ENCODE measurements at places on chromosomes 4 and X.

GRCh38 chrX:28487818-28488217, 99.4 kb upstream of the IL1RAPL1 start:
- DNase-seq, result no peak

DNA sequence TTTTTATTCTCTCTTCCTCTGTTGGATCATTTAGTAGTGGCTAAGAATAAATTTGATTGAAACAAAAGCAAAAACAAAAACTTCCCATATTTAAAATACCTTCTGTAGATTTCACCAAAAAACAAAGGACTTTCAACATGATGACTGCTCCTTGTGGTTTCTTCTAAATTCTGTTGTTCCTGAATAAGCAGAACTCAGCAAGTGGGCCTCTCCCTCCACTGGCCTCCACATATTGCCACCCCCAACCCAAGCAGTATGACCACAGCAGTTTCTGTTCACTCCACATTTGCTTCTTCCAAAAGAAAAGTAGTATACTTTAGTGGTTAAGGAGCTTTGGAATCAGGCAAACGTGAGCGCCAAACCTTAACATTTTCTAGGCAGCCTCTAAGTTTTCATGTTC, 114.7 kb downstream of the COX18 start:
- DNase-seq, result no peak

GRCh38 chr4:87026800-87027495, 92.1 kb downstream of the AFF1 start:
- no peak for DNase-seq

DNA sequence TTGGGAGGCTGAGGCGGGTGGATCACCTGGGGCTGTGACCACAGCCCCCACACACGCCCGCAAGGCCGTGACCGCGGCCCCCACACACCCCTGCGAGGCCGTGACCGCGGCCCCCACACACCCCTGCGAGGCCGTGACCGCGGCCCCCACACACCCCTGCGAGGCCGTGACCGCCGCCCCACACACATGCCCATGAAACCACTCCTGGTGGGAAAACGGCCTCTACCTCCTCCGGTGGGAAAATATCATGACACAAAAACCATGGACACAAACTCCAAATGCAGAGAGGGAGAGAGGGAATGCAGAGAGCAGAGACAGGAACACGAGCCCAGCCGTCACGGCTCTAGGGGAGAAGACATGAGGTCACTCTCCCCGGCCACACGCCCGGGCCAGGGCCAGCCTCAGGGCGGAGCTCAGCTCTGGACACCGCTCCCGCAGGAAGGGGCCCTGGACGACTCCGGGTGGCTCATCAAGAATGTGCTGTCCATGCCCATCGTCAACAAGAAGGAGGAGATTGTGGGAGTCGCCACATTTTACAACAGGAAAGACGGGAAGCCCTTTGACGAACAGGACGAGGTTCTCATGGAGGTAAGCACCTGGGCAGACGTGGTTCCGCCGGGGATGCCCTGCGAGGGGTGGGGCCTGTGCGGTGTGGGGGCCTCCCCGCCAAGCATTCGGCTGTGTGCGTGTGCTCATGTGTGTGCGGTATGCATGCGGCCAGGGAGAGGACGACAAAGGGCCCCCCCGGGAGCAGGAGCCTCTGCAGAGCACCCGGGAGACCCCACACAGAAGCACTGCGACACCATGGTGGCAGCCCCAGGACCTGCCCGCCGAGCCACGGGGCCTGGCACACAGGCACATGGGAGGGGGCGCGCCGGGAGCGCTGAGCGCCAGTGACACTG, 17.4 kb downstream of the ATP5ME start:
- DNase-seq, result no peak

DNA sequence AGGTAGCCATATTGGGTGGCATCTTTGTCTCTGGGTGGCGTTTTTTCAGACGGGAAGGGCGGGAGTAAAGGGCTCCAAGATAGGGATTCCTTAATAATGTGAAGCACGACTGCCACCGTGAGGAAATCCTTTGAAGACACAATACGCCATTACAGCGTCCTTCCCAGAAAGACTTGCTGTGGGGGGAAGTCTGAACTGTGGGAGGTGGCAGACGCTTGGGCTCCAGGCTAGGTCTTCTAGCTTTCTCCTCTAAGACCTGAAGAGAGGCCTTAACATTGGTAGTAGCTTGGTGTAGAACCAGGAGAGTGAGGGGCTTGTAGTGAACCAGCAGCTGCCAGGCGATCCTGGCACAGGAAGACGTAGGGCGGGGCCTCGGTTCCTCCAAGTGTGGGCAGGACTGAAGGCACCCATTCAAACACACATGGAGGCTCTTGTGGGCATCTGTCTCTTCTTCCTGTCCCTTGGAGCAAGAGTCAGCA, 197.3 kb downstream of the OR13H1 start:
- no peak for DNase-seq

DNA sequence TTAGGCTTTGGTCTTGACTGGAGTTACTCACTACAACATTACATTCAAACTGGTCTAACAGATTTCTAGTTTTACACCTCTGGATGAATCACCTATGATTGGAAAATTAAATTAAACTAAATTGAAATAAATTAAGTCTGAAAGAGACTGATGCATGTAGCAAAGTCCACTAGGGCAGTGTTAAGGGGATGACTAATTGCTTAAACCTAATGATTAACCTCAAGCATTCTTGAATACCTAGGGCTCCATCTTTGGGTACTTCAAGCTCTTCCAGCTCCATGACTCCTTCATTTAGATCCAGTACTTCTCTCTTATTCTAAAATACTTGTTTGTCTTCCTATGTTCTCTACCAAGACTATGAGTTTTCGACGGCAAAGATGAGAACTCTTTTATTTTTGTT, 86.8 kb downstream of the SH2D1A start:
- DNase-seq, result no peak

DNA sequence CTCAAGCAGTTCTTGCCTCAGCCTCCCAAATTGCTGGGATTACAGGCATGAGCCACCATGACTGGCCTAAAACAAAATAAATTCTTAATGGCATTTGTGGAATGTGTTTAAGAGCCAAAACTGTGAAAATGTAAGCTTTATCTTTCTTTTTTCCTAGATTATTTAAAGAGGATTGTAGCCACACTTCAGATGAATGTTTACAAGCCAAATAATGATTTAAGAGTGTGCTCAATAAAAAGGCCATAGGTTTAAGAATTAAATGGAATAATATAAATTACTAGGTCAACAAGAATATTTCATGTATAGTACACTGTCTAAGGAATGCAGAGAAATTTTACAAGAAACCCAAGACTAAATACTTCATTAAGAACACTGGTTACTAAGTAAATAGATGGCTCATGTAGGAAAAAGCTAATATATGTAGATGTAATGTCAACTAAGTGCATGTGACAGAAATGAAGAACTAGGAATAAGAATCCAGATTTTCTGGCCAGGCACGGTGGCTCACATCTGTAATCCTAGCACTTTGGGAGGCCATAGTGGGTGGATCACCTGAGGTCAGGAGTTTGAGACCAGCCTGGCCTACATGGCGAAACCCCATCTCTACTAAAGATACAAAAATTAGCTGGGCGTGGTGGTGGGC, 21.3 kb upstream of the UGDH start:
- peak; percentile 69 for DNase-seq

DNA sequence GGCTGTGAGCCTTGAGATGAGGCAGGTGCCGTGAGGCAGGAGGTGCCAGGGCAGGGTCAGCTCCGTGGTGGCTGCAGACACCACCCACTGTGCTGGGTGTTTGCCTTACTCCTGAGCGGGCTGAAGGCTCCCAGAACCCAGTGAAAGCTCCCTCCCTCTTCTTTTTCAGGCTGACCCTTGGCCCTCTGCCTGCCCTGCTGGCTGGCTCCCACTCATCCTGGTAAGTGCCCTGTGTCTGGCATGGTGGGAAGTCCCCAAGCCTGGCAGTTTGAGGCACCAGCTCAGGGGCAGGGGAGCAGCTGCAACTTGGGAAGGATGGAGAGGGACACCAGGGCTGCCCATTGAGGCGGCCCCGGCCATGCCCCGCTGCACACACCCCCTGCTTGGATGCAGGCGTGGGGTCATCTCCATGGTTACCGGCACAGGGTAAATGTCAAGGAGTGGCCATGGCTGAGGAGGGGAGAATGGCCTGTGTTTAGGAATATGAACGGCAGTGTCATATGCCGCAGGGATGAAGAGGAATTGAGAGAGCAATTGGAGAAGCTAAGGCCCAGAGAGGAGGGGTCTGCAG, 16.8 kb downstream of the SH3BP2 start:
- DNase-seq, result no peak

GRCh38 chr4:41258783-41259182, 2.1 kb downstream of the UCHL1 start:
- DNase-seq, result peak; percentile 64

GRCh38 chr4:176971576-176972115, 178.9 kb upstream of the VEGFC start:
- DNase-seq, result no peak

DNA sequence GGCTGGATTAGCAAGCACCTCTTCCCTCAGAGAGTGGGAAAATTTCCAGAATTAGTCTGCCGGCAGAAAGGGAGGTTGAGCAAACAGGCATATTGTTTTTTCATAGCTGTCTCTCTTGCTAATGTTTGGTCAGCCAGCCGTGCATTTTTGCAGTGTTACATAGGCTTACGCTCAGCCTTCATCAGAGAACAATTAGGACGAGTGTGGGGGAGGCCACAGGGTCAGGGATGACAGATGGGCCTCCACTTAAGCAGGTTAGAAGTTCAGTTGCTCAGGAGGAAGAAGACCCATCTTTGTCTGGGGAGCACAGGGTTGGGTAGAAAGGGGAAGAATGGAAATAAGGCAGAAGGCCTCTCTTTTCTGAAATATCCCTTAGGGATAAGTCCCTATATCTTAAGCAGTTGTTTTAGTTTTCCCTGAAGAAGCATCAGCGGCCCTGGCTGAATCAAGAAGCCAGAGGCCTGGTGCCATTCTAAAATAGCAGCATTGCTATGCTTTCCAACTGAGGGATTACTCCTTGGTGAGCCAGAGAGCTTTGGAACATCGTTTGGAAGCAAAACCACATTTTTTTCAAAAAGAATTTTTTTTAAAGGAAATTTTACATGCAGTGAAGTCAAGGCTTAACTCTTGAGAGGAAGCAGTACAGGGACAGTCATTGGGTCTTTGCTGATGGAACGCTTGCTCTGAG, 118.8 kb downstream of the SMIM20 start:
- peak; percentile 91 for DNase-seq

DNA sequence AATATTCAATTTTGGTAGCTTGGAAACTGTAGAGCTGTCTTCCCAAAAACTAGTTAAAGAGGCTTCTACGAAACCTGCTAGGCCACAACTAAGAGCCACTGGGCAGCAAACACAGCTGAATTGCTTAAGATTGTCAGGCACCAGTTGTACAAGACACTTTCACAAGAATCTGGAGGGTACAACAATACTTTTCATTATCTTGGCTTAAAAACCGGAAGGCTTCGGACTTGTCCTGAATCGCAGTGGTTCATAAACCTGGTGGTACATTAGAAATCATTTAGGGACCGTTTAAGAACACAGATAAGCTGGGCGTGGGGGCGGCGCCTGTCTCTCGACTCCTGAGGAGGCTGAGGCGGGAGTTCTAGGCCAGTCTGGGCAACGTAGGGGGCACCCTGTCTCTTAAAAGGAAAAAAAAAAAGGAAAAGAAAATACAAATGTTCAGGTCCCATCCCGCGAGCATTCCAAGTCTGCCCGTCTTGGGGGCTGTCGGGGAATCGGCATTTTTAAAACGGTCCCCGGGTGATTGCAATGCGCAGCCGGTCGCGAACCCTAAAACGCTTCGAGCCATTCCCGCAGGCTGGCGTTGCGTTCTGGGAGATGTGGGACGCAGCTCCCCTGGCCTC, 763 bp downstream of the PYURF start:
- DNase-seq, result peak; percentile 36

DNA sequence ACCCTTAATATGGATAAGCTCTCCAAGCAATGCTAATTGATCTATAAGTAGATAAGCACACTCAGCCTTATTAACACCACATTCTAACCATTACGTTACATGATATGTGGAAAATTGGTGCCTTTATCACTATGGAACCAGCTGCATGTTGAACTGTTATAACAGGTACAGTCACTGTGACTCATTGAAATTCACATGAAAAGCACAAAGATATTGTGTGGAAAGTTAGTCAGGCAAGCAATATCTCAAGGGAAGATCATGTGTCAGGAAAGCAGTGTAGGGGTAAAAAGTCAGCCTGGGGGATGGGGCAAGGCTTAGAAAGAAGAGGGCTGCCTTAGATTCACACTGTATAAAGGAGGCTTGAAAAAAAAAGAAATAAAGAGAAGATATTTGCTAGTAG, 313.7 kb upstream of the SMIM31 start:
- DNase-seq, result no peak

GRCh38 chr4:36692586-36692985, 411.2 kb downstream of the DTHD1 start:
- DNase-seq, result no peak

GRCh38 chrX:54540289-54540688, 10.3 kb downstream of the GNL3L start:
- DNase-seq, result peak; percentile 79

- peak; percentile 2 for DNase-seq
These were observed 7.9 kb downstream of the TRPC3 start for GRCh38 chr4:121943941-121944340.

GRCh38 chr4:107826421-107826980, 1.8 kb downstream of the SGMS2 start:
- no peak for DNase-seq

DNA sequence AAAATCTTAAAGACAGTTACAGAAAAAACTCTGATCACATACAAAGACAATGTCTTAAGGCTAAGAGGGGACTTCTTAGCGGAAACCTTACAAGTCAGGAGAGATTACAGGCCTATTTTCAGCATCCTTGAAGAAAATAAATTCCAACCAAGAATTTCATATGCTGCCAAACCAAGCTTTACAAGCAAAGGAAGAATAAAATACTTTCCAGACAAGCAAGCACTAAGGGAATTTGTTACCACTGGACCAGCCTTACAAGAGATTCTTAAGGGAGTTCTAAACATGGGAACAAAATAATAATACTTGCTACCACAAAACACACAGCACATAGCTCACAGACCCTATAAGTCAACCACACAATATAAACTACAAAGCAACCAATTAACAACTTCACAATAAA, 255.8 kb upstream of the ZFP42 start:
- DNase-seq, result no peak

DNA sequence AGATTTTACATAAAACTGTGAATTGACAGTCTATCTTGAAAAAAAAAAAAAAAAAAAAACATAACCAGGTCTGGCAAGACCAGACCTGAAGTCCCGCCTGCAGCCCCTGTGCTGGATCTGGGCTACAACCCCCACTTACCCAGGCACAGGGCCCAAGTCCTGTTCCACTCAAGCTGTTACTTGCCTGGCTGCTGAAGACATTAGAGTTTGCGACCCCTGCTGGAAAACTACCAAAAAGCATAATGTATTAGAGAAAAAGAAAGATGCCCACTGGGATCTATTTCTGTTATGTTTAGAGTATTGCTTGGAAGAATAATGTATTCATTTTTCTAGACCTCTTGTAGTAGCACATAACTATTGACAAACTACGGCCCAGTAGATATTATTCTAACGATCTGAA, 4.7 kb downstream of the HS3ST1 start:
- DNase-seq, result peak; percentile 53

- no peak for DNase-seq
These were observed 15.2 kb upstream of the FAM47A start for GRCh38 chrX:34147345-34147744.

DNA sequence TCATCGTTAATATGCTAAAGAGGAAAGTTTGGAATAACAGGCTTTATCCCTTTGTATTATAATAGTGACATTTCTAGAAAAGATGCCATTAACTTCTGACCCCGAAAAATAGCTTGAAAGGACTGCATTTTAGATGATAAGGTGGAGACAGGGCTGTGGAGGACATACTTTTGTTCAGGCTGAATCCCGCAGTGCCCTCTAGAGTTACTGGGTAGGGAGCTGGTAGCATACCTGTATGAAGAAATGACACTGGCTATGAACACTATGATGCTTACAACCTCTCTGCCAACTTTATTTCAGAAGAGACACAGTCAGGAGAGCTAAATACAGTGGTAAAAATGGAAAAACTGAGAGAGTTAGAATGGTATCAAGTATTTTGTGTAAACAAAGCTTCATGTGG, 8.1 kb downstream of the IL1RAPL1 start:
- DNase-seq, result no peak
